ENCODE measurements at places on chromosomes 11 and 22. TPM values are rescaled to one million over a fixed set of nuclear protein-coding genes. Genes with fewer than 3 reads are reported as not detected.

OR2D2 gene
- not detected for total RNA-seq

TYMP gene
- 89.6 TPM for total RNA-seq

CCND1 gene
- 2.8 TPM for total RNA-seq

HBG1 gene
- not detected for total RNA-seq

TRIM51 gene
- total RNA-seq = not detected

CSF2RB gene
- total RNA-seq = 0.04 TPM

CLTCL1 gene
- total RNA-seq = 0.61 TPM

POLR2F gene
- 139 TPM for total RNA-seq

CWF19L2 gene
- total RNA-seq = 13.9 TPM

RELA gene
- total RNA-seq = 80.2 TPM

OR4D5 gene
- not detected for total RNA-seq

MS4A6A gene
- total RNA-seq = not detected

AMBRA1 gene
- total RNA-seq = 28.7 TPM

PLAAT5 gene
- 0.25 TPM for total RNA-seq

APOL5 gene
- not detected for total RNA-seq

NPTXR gene
- total RNA-seq = 3.3 TPM

RFPL2 gene
- total RNA-seq = 0.10 TPM

OR2AG2 gene
- total RNA-seq = not detected

PRAME gene
- total RNA-seq = not detected

KLHDC7B gene
- 5.9 TPM for total RNA-seq

OR8H2 gene
- not detected for total RNA-seq

ATXN10 gene
- total RNA-seq = 105 TPM

MS4A14 gene
- not detected for total RNA-seq

OR6A2 gene
- total RNA-seq = 0.06 TPM

IGLL1 gene
- not detected for total RNA-seq

CHEK1 gene
- 149 TPM for total RNA-seq

PPP1R14B gene
- total RNA-seq = 377 TPM

OR5P2 gene
- total RNA-seq = not detected

All from activated CD8-positive, alpha-beta memory T cell treated with anti-CD3 and anti-CD28 coated beads for 36 hours (primary cell).